ENCODE measurements at places on chromosomes 3 and 15. TPM values are rescaled to one million over a fixed set of nuclear protein-coding genes. Genes with fewer than 3 reads are reported as not detected.

- no peak overlapping the region for H3K27ac ChIP-seq
- H3K4me3 ChIP-seq = no peak overlapping the region
- no peak for DNase-seq
- no peaks in the 10 kb centered on the region for H3K36me3 ChIP-seq
- no peaks in the 10 kb centered on the region for H3K4me1 ChIP-seq
Observed at GRCh38 chr15:32028921-32029320, 1.4 kb upstream of the CHRNA7 start.

DNA sequence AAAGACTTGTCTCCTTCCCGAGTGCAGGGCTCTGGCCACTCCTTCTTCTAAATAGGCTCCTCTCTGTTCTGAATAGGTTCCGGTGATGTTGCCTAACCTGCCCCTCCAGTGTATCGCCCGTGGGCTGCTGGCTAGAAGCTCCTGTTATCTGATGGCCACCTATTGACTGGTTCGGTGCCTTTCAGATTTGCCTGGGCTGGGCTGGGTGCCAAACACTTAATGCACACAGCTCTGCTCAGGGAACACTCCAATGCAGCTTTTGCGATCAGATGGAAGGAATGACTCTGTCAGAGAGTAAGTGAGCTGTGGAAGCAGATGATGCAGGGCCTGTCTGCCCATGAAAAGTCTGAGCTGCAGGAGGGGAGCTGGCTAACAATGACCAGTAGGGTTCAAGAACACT lies 112.9 kb downstream of the CORO2B start:
- H3K27ac ChIP-seq = no peak overlapping the region
- H3K4me3 ChIP-seq = no peak overlapping the region
- no peaks in the 10 kb centered on the region for H3K27me3 ChIP-seq
- H3K4me1 ChIP-seq = 0 out of 2 replicates have a peak, but pooled peaks cover 4% of the 10 kb centered on the region
- no peaks in the 10 kb centered on the region for H3K36me3 ChIP-seq

- no peak overlapping the region for H3K4me3 ChIP-seq
- H3K27ac ChIP-seq = no peak overlapping the region
- no peaks in the 10 kb centered on the region for H3K27me3 ChIP-seq
- no peak for DNase-seq
- no peaks in the 10 kb centered on the region for H3K36me3 ChIP-seq
Observed at GRCh38 chr3:150333477-150333876, 74.6 kb upstream of the TSC22D2 start.

CYP8B1 gene
- total RNA-seq = not detected

CMTM8 gene
- total RNA-seq = not detected

REC114 gene
- total RNA-seq = not detected

All from GM23248 (cell line).